ENCODE measurements at places on chromosomes 5 and 9.

DNA sequence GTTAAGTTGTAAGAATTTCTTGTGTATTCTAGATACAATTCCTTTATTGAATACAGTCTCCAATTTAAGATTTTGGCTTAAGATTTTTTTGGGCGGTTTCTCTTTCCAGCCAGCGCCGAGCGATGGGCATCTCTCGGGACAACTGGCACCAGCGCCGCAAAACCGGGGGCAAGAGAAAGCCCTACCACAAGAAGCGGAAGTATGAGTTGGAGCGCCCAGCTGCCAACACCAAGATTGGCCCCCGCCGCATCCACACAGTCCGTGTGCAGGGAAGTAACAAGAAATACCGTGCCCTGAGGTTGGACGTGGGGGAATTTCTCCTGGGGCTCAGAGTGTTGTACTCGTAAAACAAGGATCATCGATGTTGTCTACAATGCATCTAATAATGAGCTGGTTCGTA, 278.7 kb upstream of the TARS1 start:
- DNase-seq = no peak

- no peak for DNase-seq
These were observed 789 bp downstream of the COL27A1 start for GRCh38 chr9:114155995-114156656.

DNA sequence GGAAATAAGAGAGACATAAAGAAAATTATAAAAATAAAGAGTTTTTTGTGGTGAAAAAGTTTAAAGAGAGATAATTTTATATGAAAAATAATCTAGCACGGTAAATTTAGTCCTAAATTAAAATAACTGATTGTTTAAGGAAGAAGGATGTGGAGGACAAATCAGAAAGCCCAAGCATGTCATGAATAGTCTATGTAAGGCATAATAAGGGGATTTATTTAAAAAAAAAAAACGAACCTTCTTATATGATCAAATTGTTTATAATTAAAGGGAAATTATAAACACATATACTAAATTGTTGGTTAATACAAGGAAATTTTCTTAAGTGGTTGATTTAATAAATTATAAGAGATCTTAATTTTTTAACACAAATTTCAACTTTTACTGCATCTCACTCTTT, 551.8 kb upstream of the TYRP1 start:
- no peak for DNase-seq

DNA sequence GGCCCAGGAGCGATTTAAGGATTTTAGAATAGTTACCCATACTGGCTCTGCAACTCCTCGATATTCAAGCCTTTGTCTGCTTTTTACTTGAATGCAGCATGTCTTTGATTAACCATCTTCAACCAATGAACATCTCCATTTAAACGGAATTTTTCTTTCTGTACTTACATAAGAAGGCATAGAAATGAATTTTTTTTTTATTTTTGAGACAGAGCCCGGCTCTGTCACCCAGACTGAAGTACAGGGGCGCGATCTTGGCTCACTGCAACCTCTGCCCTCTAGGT, 825 bp upstream of the RIOK2 start:
- DNase-seq = no peak

DNA sequence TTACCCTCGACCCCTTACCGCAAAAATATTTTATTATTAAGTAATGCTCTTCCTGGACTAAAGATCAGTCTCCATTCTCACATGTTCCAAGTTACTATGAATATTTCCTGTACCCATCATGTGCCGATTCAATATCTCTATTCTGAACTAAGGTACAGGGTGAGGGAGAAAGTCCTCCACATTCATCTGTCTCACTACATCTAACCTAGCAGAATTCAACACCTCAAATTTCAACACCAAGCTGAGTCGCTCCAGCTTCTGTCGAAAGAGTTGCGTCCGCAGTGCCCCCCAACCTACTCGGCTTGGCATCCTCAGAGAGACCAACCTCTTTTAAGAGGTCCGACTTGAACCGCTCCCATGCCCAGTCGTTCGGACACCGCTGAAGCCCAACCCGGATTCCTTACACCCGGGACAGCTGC, 1.0 kb downstream of the CERT1 start:
- DNase-seq = no peak

DNA sequence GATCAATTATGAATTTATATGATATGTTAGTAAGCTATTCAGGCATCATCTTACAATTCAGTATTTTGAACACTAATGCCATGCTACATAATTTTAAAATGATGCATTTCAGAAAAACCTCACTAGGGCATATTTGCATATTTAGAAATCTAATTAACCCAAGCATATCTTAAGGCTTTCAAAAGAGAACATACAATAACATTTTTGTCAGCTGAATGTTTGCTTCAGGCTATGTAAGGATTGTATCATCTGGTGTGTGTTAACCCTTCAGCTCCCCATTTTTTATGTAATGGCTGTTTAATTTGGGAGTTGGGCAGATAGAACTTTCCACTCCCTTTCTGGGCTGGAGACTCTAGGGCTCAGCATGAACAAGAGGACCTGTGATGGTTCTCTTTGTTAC, 299.1 kb upstream of the EFNA5 start:
- no peak for DNase-seq

DNA sequence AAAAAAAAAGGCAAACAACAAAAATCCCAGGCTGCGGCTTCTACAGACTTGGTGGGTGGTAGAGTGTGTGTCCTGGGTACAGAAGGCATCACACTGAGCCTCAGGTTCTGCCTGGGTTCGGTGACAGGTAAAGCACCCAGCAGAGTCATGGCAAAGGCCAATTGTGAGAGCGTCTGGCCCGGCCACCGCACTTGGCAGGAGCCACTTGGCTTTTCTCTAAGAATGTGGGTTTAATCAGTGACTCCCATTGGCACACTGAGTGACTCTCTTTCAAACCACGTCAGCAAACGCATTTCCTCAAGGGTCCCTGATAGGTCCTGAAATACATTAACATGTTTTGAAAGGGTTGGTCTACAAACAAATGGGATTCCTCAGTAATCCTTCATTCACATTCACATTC, 17.0 kb downstream of the COL23A1 start:
- DNase-seq = no peak

- no peak for DNase-seq
These were observed 29.1 kb downstream of the NKX2-5 start for GRCh38 chr5:173205916-173206315.

GRCh38 chr5:138438003-138438723, 694 bp upstream of the REEP2 start:
- no peak for DNase-seq

DNA sequence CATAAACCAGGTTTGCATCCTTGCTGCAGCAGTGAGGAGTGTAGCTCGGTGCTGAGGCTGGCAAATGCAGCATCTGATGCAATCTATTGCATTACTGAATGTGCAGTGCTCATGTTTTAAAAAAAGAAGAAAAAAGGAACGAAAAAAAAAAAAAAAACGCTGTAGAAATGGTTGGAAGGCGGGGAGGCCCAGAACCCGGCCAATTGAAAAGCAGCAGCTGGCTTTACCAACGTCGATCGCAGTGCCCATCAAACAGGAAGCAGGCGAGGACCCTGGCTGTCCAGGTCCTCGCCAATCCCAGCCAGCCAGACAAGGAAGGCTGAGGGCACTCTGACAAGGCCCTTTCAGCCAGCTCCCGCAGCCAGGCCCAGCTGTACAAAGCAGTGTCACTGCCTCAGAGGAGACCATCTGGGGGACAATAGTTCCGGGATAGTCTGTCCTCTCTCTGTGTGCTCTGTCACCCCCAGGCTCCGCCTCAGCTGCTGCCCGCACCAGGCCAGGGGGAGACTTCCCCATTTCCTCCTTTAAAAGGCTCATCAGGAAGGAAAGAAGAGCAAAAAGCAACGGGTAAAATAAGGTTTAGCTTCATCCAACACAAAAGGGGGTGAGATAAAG, 21.8 kb upstream of the CPEB4 start:
- no peak for DNase-seq

DNA sequence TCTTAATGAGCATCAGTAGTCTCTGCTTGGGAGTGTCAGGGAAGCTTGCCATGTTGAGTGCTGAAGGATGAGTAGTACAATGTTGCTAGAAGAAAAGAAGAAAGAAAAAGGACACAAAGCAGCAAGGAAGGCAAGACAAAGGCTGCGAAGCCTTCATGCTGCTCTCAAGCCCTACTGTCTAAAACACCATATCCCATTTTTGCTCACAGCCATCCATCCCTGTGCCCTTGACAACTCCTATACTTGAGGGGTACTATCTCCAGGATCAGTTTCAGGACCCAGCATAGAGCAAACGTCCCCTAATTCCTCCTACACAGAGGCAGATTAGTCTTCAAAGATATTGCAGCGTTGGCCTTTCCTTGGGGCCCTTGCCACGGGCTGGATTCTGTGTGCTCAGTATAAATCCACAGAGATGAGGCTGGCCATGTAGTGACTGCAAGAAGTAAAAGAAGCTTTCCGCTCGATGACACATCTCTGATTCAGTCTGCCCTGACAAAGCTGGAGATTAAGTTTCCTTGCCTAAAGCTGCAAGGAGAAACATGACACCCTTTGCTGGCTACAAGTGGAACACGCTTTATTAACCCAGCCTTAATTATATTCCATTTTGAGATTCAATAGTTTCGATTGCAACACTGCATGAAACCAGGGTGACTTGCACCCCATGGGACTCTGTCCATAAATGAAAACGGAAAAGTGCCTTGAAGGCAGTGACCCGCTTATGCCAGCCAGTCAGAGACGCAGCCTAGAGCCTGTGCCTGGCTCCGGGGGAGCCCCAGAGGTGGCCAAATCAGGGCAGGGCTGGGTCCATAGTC, 304.6 kb downstream of the ACTL7B start:
- DNase-seq = no peak

GRCh38 chr5:115424446-115424845, 120.1 kb downstream of the FEM1C start:
- no peak for DNase-seq

GRCh38 chr9:78358329-78359051, 61.6 kb downstream of the PSAT1 start:
- DNase-seq = no peak

DNA sequence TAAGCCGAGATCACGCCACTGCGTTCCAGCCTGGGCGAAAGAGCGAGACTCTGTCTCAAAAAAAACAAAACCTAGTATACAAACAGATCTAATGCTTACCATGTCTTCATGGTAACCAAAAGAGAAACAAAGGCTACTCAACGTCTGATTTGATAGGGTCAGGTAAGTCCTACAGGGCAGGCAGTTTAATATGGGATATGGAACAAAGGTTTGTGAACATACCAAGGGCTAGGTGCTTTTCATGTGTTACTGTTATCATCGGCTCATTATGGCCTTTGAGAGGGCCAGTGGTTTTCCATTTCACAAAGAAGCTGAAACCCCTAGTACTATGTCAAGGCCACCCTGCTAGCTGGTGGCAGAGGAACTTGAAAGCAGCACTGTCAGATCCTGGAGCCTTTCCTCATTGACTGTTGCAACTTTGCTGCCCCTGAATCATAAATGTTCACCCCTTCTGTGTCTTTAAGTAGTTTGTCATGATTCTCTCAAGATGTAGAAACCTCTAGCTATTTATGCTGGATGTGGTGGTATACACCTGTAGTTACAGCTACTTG, 5.1 kb downstream of the IQGAP2 start:
- no peak for DNase-seq

GRCh38 chr5:172929371-172929838, 29.8 kb upstream of the RPL26L1 start:
- DNase-seq = no peak

- DNase-seq = no peak
These were observed 26.9 kb upstream of the CKS2 start for GRCh38 chr9:89284076-89284475.

GRCh38 chr5:120297616-120298015, 166.5 kb upstream of the PRR16 start:
- no peak for DNase-seq

DNA sequence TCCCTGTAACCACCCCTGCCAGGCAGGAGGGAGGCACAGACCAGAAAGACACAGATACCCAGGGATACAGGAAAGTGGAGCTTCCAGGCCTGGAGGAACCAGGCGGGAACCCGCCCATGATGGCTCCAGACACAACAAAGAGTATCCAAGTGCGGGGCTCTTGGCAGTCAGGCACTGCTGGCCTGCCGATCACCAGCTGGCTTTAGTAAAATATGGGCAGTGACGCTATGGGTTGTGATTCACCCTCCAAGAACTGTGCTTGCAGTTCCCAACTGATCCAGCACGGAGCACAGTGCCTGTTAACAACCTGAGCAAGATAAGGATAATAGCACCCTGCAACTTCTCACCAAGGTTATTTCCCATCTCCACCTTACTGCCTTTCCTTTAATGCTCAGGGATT, 463.3 kb downstream of the IRX1 start:
- no peak for DNase-seq

DNA sequence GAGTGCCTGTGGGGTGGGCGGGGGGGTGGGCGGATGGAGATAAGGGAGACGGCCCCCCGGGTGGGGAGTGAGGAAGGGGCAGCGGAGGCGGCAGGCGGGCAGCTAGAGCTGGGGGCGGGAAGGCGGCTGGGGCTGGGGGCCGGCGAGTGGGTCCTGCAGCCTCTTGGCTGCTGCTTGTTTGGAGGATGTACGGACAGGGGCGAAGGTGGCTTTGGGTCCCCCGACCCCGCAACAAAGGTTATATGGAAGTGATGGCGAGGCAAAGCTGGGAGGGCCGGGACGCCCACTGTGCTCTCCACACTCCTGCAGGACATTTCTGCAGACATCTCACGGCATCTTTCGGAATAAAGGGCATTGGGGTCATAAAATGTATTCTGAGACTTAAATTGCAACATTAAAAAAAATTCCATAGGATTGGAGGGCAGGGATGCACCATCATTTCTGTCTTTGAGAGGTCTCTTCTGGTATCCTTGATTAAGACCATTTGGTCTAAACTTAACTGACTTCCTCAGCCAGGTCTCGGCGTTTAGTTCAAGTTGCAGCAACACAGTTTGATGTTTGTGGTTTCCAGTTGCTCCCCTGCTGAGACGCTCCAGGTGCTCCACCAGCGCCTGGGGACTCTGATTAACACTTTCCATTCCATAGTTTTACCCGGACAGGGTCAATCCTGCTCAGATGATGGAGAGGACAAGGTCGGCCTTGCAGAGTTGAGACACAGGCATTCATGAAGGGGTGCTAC, 101.6 kb upstream of the SSBP2 start:
- no peak for DNase-seq

- DNase-seq = no peak
These were observed 203.7 kb downstream of the SEMA6A start for GRCh38 chr5:116370886-116371285.

DNA sequence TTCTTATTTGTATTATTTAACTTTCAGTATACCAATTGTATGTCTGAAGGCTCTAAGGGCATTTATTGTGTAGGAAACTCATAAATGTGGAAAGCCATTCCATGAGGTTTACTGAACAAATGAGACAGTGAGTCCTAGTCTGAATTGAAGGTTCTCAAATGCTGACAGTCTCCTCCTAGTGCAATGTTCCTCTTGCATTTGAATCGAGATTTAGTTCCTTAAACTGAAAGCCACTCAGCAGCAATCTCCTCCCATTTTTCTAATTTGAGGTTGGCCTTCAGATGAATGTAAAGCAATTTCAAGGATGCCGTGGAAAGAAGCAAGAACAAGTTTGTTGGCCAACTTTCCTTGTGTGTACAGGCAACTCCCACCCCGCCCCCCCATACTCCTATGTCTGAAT, 493.2 kb upstream of the KLF4 start:
- DNase-seq = no peak

DNA sequence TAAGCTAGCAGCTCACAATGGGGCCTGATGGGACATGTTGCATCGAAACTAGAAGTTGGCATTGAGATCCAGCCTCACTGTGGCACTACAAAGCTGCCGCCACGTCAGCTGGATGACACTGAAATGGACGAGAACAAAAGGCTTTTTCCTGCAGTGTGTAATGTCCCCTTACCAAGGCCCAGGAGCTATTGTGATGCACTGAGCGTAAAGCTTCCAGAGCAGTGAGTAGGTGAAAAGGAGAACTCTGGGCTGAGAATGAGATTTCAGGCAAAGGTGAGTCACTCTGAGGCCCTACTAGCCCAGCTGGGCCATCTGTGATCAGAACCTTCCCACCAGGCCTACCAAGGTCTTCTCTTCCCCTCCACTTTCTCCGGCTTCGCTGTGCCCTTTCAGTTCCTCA, 528.1 kb upstream of the KLF4 start:
- DNase-seq = no peak

All from NCI-H1694 (cell line).